ENCODE measurements at places on chromosomes 2 and 18.

- DNase-seq = no peak
Observed at GRCh38 chr2:9336576-9337314, 86.6 kb downstream of the ITGB1BP1 start.

GRCh38 chr2:20362701-20363435 lies 12.2 kb upstream of the PUM2 start:
- DNase-seq = peak; percentile 19

DNA sequence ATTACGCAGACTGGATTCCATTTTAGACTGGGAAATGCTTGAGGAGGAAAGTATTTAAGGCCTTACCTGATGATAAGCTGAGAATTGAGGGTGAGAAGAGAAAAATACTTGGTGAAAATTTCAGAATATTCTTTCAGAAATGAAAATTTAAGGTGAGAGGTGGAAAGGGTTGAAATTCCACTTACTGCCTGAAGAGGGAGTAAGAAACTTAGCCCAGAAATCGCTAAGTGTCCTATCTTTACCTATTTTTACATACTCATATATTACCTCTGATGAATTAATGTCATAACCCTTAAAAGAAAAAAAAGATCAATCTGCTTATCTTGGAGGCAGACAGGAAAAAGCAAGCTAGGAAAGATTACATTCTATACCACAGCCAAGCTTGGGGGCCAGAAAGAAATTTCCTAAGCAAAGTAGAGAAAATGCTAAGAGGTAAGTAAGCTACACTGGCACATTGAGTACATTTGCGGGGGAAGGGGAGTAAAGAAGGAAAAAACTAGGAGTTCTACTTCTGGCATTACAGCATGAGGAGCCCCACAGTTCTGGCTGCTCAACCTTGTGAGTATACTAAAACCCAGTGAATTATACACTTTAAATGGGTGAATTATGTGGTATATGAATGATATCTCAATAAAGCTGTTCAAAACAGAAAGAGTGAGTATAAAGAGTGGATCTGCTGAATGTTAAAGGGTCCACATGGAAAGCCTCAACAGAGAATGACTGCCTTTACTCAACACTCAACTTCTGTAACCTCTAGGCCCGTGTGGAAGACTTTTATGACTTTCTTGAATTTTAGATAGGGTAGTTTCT lies 33.8 kb downstream of the SMC6 start:
- DNase-seq = no peak

GRCh38 chr18:44149706-44150105 lies 531.0 kb upstream of the SETBP1 start:
- DNase-seq = no peak

DNA sequence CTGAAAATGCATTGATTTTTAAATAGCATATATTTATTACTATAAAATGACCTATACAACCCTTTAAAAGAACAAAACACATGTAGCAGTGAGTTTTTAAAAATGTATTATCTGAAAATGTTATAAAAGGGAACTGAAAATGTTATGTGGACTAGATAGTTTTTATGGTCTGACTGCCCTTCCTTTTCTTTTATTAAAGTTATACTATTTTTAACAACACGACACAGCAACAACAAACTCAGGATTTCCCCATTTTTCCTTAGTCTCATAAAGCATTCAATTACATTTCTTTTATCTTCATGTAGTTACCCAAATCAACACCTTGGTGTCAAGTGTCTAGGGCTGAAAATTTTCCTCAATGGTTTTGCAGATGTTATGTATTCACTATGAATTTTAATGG lies 132.8 kb upstream of the TMEFF2 start:
- no peak for DNase-seq

DNA sequence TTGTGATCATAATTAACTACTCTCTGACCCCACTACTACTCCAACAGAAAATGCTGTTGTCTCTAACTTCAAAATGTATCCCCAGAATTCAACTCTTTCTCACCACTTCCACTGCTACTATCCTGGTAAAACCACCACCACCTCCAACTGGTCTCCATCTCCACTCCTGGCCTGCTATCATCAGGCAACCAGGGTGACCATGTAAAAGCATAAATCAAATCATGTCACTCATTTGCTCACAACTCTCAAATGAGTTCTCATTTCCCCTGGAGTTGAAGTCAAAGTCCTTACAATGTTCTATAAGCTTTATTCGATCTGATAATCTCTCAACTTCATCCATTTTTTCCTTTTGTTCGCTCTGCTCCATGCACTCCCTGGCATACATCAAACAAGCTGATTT lies 24.6 kb downstream of the CUL3 start:
- DNase-seq = no peak

- DNase-seq = no peak
Observed at GRCh38 chr2:223949241-223949840, 4.2 kb upstream of the WDFY1 start.

- peak; percentile 58 for DNase-seq
Observed at GRCh38 chr18:51537487-51537886, 340.0 kb upstream of the MEX3C start.

DNA sequence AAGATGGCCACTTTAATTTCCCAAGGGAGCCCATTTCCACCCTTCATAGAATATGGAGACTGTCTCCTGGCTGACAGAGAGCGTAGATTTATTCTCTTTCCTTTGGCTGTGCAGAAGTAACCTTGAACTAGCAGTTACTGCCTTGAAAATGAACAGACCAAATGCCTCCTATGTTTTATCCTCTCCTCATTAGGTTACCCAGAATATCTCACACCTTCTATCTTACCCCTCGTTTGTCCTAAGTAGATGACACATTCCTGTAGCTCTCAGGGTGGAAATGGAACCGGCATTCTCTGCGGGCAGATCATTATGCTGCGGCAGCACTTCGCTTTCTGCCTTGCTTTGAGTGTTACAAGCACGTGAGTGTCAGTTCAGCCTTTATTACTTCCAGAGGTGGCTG lies 336.5 kb downstream of the DCDC2C start:
- no peak for DNase-seq

DNA sequence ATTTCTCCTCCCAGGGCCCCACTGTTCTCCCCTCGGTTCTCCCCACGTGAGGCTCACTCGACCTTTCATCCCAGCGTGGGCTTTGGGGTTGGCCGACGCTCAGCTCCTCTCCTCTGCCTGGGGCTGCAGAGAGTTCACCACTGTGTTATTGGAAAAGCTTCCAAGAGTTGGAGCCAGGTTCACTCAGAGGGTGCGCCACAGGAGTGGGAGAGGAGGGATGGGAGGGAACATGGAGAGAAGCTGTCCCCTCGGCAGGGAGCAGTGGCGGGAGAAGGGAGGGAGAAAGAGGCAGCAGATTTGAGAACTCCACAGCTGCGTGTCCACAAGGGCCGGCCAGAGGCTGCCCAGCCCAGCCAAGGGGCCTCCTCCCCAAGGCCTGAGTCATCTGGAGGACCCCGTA lies 197.1 kb upstream of the SMAD2 start:
- no peak for DNase-seq

DNA sequence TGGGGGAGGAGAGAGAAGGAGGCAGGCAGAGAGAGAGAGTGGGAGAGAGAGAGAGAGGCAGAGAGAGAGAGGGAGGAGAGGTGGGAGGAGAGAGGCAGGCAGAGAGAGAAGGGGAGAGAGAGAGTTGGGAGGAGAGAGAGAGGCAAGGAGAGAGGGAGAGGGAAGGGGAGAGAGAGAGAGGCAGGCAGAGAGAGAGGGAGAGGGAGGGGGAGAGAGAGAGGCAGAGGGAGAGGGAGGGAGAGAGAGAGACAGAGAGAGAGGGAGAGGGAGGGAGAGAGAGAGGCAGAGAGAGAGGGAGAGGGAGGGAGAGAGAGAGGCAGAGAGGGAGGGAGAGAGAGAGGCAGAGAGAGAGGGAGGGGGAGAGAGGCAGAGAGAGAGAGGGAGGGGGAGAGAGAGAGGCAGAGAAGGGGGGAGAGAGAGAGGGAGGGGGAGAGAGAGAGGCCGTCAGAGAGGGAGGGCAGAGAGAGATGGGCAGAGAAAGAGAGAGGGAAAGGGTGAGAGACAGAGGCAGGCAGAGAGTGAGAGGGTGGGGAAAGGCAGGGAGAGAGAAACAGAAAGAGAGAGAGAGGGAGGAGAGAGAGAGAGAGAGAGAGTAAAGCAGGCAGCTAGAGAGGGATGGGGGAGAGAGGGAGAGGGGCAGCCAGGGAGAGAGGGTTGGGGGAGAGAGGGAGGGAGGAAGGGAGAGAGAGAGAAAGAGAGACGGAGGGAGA lies 122.2 kb upstream of the PXDN start:
- no peak for DNase-seq

GRCh38 chr2:220259662-220260061 lies 632.2 kb downstream of the SLC4A3 start:
- DNase-seq = no peak

All from ecto neural progenitor cell (in vitro differentiated cells).